Right lung (tissue), 10 donors: ENCODE measurements at places on chromosomes 2 and 18. TPM values are rescaled to one million over a fixed set of nuclear protein-coding genes. Genes with fewer than 3 reads are reported as not detected.

- peak; percentile 64 for DNase-seq
Measured at GRCh38 chr2:203814661-203815540, 52.7 kb upstream of the CTLA4 start.

- DNase-seq: no peak
Measured at GRCh38 chr2:149738767-149739166, 151.2 kb upstream of the MMADHC start.

EMILIN1 gene
- 140 TPM for polyA plus RNA-seq

TMEM37 gene
- 28.8 TPM for polyA plus RNA-seq

KCNJ13 gene
- 12.7 TPM for polyA plus RNA-seq

ZEB2 gene
- 266 TPM for polyA plus RNA-seq
